Activated naive CD4-positive, alpha-beta T cell (primary cell): ENCODE measurements at places on chromosomes 3 and 15.

DNA sequence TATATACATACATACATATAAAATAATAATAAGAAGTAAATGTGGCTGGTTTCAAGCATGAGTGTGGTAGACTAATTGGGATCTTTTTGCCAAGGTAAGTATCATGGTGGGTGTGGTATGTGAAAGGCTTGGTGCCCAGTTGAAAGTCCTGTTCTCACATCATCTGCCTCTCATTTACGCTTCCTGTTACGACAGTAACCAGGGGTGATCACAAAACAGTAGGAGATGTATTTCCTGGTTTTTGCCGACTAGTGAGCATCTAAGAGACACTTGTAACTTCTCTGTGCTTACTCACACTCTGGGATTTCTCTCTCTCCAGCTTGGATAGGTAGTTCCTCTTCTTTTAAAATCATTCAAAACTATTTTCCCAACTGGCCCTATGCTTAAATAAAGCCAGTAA is 1028.3 kb upstream of the NR2F2 start:
- no peak for DNase-seq

DNA sequence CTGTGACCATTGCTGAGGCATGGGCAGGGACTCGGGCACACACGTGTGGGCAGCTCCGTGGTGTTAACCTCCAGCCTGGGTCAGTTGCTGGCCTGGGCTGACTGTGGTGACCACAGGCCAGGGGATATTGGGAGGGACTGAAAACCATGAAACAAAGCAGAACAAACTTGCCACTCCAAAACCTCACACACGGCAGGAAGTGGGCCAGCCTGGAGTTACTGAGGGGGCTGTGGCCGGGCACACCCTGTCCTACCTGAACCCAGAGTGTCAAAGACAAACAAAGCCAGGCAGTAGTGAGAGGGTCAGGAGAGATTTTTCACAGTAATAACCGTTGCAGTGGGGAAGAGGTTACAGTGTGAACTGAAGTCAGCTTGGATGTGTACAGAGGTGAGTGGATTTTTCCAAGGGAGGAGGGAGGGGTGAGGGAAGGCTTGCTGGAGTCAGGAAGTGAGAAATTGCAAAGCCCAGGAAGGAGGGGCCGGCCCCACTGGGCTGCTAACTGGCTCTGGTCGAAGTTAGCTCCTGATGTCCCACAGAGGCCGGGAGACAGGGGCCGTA is 40.0 kb upstream of the ATP10A start:
- no peak for DNase-seq

DNA sequence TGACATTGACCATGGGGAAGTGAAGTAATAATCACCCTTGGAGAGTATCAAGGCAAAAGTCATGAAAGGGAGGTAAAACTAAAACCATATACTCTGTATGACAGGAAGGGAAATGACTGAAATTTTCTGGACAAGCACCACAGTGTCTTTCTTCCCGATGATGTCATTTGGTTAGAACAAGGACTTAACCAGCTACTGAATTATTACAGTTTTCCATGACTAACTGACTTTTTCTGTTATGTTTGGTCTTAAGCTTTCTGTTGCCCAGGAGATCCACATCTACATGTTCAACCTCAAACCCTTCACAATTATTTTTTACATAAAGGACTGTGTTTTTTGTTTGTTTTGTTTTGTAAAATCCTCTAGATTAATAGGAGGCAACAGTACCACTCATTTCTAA is 191.9 kb upstream of the IL12A start:
- no peak for DNase-seq

DNA sequence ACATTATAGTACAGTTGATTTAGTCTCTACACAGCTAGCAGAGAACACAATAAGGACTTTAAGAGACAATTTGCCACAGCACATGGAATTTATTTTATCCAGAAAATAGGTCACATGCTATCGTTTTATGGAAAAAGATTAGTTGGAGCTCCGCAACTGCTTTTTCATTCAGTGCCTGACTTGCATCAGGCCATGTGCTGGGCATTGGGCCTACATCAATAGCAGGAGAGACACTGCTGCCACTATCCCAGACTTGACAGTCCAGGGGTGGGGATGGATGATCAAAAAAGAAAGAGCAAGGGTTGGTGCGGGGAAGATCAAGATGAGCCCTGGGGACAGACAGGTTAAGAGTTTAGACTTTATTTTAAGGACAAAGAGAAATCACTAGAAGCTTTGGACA is 75.2 kb upstream of the C3orf80 start:
- DNase-seq = no peak

- DNase-seq = no peak
These were observed 1.7 kb upstream of the SNRPA1 start for GRCh38 chr15:101296418-101297405.

DNA sequence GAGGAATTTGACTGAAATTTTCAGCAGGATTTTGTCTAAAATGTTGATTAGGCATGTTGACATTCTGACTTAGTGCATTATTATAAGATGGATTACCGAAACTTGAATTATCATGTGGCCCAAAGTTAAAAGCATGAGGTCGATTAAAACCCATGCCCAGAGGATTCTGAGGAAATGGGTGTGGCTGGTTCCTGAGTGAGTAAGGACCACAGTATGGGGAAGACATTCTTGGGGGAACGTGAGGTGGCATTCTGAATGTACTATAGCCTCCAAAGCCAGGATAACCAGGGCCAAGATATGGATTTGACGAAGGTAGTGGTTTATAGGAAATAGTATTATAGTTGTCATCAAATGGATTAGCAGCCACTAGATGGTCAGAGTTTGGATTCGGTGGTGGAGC is 38.7 kb upstream of the DNAAF4 start:
- DNase-seq = no peak

DNA sequence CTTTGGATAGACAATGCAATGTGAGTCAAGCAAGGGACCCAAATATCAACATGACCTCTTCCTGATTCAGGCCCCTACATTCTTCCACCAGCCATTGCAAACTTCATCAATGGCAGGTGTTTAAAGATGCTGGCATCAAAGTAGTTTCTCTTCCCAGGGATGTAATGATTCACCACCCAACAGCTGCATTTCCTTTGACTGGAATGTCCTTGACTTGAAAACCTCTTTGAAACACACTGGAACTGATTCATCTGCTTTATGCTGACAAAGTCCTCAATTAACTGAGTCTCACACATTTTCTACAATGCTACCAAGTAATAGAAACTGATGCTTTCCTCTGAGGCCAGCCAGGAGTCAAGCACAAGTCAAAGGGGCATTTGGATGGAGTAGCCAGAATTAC is 385.5 kb downstream of the GBE1 start:
- DNase-seq = no peak

DNA sequence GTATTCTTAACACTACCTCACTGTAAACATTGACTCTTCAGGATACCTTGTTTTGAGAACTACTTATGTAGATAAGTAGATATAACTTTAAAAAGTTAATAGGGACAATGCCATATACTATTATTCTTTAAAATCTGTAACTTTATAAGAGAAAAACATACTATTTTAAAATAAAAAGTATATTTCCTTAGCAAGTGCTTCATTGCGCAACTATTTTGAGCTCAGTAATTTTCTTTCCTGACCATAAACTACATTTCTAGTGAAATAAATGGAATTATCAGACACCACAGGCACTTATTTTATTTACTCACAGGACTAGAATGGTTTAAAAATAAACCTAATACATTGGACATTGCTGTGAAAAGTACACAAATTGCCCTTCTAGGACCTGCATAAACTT is 764.4 kb upstream of the LMCD1 start:
- no peak for DNase-seq

DNA sequence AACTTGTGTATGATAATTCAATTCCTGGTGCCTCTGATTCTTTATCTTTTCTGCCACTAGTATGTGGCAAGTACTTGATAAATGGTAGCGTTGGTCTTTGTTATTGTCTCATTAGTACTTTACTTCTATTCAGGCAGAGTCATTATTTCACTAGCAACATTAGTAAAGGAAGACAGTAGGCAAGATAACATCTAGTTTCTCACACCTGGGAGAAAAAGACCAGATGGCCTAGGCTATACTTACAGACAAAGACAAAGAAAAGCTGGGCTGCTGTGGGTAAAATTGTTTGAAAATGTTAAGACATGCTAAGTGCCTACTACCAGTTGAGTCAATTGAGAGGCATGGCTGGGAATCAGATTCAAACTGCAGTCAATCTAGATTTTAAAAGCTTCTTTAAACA is 198.7 kb upstream of the CMC1 start:
- no peak for DNase-seq

DNA sequence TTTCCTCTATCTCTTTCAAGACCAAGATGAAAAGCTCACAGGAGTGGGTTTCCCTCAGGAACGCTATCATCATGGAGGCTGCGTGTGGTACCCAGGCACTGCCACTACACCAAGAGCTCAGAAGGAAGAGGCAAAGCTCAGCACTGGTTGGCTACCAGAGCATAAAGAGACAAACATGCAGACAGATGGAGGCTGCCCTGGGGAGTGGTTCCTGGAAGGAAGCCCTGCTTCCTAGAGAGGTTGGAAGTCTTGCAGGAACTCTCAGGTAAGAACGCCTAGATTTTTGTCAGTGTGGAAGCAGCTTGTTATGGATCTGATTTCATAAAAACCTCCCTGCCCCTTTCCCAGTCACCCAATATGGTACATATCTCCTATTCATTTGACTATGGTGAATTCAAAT is 49.9 kb upstream of the ADCY5 start:
- DNase-seq = no peak

DNA sequence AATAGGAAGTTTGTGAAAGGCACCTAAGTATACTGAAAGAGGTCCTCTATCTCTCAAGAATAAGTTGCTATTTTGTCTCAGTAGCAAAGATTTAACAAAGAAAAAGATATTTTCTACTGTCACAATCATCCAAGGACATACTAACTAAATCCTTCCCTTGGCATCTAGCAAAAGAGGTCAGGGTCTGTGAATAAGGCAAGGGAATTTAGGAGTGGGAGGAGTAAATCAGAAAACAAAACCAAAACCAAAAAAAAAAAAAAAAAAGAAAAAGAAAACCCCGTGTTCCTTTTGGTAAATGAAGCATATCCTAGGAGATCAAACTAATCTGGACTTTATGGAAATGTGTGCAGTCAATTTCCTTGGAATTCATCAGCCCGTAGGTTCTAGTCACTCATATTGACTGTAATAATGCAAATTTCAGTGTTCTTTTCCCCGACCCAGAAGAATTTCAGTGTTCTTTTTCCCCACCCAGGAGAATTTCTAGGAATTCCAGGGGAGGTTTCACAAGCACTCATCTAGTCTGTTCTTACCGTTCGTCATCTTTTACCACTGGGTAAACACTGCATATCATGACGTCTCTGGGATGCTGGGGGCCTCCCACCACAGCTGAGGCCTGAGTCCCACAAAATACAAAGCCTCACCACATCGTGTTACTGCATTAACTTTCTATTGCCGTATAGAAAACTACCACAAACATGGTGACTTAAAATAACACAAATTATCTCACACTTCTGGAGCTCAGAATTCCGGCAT is 113.8 kb upstream of the CCDC54 start:
- DNase-seq = no peak

DNA sequence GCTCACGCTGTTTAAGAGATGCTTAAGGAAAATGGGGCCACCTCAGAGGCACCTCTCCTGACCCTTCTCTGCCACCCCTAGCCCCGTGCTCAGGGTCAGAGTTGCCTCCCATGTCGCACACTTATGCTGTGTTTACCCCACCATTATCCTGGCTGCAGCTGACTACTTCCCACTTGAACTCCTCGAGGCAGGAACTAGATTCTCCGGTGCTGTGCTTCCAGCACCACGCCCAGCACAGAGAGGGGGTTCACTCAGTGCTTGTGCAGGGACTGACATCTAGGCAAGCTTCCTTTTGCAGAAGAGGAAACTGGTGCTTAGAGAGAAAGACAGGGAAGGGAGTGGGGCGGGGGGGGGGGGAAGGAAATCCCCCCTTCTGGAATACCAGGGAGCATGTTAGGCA is 340.1 kb downstream of the RORA start:
- DNase-seq = no peak

DNA sequence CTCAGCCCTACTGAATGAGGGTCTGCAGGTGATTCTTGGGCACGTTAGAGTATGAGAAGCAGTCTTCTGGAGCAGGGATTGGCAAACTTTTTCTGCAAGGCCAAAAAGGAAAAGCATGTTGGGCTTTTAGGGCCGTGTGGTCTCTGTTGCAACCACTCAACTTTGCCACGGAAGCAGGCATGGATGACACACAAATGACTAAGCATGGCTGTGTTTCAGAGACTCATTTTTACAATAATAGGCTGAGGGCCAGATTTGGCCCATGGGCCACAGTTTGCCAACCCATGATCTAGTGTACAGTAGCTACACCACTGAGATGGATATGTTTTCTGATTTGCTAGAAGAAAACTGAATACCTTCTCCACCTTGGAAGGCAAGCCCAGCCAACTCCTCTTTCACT is 66.1 kb upstream of the PRICKLE2 start:
- DNase-seq = no peak
